ENCODE measurements at places on chromosomes 1 and 21. TPM values are rescaled to one million over a fixed set of nuclear protein-coding genes. Genes with fewer than 3 reads are reported as not detected.

DNA sequence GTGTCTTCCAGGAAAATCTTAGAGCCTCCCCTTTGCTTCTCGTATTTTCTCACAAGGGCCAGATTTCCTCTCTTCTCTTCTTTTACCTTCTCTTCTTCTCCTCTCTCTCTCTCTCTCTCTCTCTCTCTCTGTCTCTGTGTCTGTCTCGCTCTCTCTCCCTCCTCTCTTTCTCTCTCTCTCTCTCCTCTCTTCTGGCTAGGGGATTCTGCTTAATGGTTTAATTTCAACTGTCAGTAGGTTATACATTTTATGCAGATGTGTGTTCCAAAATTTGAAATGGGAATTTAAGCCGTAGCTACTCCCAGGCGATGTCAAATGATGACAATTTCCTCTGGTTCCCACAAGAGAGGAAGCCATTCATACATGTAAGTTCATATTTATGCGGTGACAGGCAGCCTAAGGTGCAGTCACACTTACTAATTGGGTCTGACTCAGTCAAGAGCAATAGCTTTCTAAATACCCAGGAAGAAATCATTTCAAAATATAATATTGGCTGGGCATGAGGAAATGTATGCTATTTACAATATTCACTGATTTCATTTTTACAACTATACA is 1.4 kb downstream of the DSCAM start:
- no peak for DNase-seq
- H3K27ac ChIP-seq, result no peak overlapping the region
- peaks cover 29% of the 10 kb centered on the region for H3K27me3 ChIP-seq
- H3K4me3 ChIP-seq, result no peak overlapping the region

TMEM51 gene
- not detected for total RNA-seq

GRCh38 chr1:208150833-208151458 is 93.2 kb downstream of the PLXNA2 start:
- no peaks in the 10 kb centered on the region for H3K36me3 ChIP-seq
- no peaks in the 10 kb centered on the region for H3K27me3 ChIP-seq
- DNase-seq, result no peak
- H3K4me3 ChIP-seq, result no peak overlapping the region
- H3K4me1 ChIP-seq, result no peaks in the 10 kb centered on the region

GRCh38 chr21:16535102-16535422 is 805.3 kb downstream of the USP25 start:
- no peaks in the 10 kb centered on the region for H3K36me3 ChIP-seq
- H3K4me3 ChIP-seq, result no peak overlapping the region
- no peak overlapping the region for H3K27ac ChIP-seq
- H3K27me3 ChIP-seq, result no peaks in the 10 kb centered on the region

DNA sequence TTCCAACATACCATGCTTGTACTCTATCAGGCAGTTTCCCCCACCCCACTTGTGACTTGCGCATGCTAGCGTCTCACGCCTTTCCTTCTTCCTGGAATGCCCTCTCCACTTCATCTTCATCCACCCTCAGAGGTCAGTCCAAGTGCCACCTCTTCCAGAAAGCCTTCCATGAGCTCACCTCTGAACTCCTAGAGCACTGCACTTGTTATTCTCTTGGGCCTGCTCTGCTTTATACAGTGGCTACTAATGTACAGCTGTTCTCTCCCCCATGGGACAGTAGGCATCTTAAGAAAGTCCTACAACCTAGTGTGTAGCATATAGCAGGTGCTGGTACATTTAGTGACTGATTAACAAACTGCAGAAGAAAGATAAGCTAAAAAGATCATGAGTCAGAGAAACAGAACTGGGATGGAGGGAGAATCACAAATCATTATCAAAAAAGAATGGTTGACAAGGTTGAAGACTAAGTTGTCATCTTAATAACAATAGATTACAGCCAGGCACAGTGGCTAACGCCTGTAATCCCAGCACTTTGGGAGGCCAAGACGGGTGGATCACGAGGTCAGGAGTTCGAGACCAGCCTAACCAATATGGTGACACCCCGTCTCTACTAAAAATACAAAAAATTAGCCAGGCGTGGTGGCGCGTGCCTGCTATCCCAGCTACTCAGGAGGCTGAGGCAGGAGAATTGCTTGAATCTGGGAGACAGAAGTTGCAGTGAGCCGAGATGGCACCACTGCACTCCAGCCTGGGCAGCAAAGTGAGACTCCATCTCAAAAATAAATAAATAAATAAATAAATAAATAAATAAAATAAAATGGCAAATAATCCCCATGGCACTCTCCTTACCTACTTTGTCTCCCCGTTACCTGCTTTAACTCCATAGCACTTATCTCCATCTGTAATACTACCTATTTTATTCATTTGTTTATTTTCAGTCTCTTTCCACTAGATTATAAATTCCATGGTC is 16.3 kb upstream of the TSPAN1 start:
- H3K4me3 ChIP-seq, result no peak overlapping the region
- H3K4me1 ChIP-seq, result no peaks in the 10 kb centered on the region
- peaks cover 5% of the 10 kb centered on the region for H3K27me3 ChIP-seq
- no peaks in the 10 kb centered on the region for H3K36me3 ChIP-seq
- no peak for DNase-seq

DNA sequence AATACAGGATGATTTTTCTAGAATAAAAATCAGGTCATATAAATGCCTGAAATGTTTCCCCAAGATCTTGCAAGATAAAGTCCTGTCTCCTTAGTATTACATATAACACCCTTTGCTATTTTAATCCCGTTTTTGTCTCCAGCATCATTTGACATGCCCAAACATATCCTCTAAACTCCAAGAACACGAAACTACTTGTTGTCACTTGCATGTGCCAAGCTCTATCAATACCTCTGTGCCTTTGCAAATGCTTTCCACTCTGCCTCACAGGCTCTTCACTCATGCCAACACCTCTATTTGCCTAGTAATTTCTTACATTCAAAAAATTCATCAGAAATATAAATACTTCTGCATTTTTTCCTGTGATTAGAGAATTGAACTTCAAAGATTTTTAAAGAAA is 37.9 kb downstream of the LRRIQ3 start:
- H3K4me3 ChIP-seq, result no peak overlapping the region
- H3K27me3 ChIP-seq, result no peaks in the 10 kb centered on the region
- H3K4me1 ChIP-seq, result no peaks in the 10 kb centered on the region
- no peaks in the 10 kb centered on the region for H3K36me3 ChIP-seq

DNA sequence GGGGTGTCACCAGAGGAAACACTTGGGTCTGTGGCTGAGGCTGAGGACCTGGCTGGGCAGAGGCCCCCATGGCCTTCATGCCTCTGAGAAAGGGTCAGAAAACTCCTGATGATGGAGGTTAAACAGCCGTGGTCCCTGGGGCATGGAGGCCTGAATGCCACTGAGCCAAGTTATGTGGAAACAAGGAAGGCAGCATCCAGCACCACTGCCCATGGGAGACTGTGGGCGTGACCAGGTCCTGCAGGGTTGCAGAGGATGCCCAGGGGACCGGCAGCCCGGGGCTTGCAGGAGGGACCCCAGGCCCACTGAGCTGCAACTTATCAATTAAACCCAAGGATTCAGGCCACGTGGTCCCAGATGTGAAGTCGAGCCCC is 18.9 kb upstream of the COL6A2 start:
- H3K4me1 ChIP-seq, result no peaks in the 10 kb centered on the region
- no peak for DNase-seq
- H3K27me3 ChIP-seq, result peaks cover 5% of the 10 kb centered on the region
- H3K4me3 ChIP-seq, result no peak overlapping the region

DNA sequence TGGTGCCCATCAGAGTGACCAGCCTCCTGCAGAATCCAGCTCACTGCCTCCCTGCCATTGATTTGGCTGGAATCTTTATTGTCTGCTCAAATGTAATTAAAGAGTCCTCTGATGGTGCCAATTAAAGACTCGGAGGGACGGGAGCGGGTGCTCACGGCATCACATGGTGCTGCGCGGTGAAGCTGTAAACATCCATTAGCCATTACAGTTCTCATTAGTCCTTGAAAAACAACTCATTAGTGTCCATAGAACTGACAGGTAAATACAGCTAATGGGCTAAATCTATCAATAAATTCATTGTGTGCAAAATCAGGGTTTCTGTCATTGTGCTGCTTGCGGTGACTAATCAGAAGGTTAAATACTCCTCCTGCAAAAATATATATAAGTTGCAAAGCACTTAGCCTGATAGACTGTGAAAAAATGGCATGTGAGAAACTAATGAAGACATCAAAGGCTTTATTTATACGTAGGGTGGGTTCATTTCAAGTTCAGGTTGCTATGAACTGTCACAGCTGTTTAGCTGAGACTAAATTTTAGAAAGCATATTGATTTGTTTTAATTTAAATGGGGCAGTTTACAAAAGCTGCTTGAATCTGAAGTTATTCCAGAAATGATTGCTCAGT is 289.8 kb upstream of the POU3F1 start:
- H3K27me3 ChIP-seq, result peaks cover 7% of the 10 kb centered on the region
- H3K4me3 ChIP-seq, result no peak overlapping the region
- no peaks in the 10 kb centered on the region for H3K36me3 ChIP-seq
- H3K4me1 ChIP-seq, result peaks cover 6% of the 10 kb centered on the region
- no peak for DNase-seq

DNA sequence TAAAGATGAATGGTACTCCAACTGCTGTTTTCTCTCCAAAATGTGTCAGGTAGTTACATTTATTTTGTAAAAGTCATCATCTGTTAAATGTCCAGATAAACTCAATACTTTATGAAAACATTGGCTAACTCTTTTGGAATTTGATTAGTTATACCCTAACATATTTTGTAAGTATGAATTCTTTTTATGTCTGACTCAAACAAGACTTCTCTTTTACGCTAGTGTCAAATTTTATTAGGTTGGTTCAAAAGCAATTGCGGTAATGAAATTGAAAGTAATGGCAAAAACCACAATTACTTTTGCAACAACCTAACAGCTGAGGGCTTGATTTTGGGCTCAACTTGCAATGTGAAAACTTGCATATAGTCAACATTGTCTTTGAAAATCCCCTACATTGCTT is 41.0 kb upstream of the USP25 start:
- H3K27me3 ChIP-seq, result peaks cover 9% of the 10 kb centered on the region
- H3K4me1 ChIP-seq, result no peaks in the 10 kb centered on the region
- H3K36me3 ChIP-seq, result no peaks in the 10 kb centered on the region
- DNase-seq, result no peak
- no peak overlapping the region for H3K4me3 ChIP-seq

- H3K4me3 ChIP-seq, result no peak overlapping the region
- H3K36me3 ChIP-seq, result no peaks in the 10 kb centered on the region
- H3K27me3 ChIP-seq, result peaks cover 13% of the 10 kb centered on the region
- no peaks in the 10 kb centered on the region for H3K4me1 ChIP-seq
- H3K27ac ChIP-seq, result no peak overlapping the region
Measured at GRCh38 chr1:17250601-17251000, 1.7 kb downstream of the PADI3 start.

MIER1 gene
- 39.2 TPM for total RNA-seq

DNA sequence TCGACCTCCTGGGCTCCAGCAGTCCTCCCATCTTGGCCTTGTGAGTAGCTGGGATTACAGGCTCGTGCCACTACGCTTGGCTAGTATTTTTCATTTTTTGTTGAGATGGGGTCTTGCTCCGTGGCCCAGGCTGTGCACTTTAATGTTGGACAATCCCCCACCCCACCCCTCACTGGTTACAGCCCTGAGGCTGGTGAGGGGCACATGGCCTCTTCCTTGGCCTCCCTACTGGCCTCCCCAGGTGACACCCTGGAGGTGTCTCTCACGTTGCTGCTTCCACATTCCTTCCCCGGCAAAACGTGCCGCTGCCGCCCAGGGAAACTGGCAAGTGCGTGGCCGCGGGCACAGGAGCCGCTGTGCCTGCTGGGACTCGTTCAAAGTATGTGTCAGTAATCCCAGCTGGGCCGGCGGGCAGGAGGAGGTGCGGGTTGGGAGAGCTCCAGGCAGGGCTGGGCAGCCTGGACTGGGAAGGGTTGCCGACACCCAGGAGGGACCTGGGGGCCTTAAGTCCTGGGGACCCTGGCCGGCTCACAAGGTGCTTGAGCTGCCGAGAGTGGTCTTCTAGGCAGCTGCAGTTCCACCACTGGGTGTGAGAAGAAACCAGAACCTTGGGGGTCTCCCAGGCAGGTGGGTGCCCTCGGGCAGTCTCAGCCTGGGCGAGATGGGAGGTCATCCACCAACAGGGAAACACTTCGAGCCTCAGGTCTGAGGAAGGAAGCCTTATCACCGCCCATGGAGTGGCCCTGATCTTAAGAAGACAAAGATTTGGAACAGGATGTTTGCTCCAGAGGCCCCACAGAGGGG is 6.5 kb downstream of the WNT3A start:
- no peak for DNase-seq
- peaks cover 16% of the 10 kb centered on the region for H3K27me3 ChIP-seq
- H3K4me3 ChIP-seq, result no peak overlapping the region
- H3K36me3 ChIP-seq, result no peaks in the 10 kb centered on the region
- no peak overlapping the region for H3K27ac ChIP-seq
- peaks cover 23% of the 10 kb centered on the region for H3K4me1 ChIP-seq

- no peak overlapping the region for H3K4me3 ChIP-seq
- H3K36me3 ChIP-seq, result peaks cover 33% of the 10 kb centered on the region
- no peaks in the 10 kb centered on the region for H3K27me3 ChIP-seq
- DNase-seq, result no peak
- H3K27ac ChIP-seq, result peak overlapping the region; percentile 28
Measured at GRCh38 chr1:32311709-32312393, 20.0 kb downstream of the HDAC1 start.

GRCh38 chr1:22749919-22750684 is 39.5 kb downstream of the EPHB2 start:
- no peak for DNase-seq
- H3K4me3 ChIP-seq, result no peak overlapping the region
- H3K27me3 ChIP-seq, result peaks cover 2% of the 10 kb centered on the region
- H3K4me1 ChIP-seq, result peaks cover 3% of the 10 kb centered on the region
- H3K36me3 ChIP-seq, result no peaks in the 10 kb centered on the region

GRCh38 chr1:180171691-180172090 is 17.0 kb downstream of the QSOX1 start:
- DNase-seq, result no peak
- H3K27ac ChIP-seq, result no peak overlapping the region
- no peak overlapping the region for H3K4me3 ChIP-seq
- H3K27me3 ChIP-seq, result no peaks in the 10 kb centered on the region

DNA sequence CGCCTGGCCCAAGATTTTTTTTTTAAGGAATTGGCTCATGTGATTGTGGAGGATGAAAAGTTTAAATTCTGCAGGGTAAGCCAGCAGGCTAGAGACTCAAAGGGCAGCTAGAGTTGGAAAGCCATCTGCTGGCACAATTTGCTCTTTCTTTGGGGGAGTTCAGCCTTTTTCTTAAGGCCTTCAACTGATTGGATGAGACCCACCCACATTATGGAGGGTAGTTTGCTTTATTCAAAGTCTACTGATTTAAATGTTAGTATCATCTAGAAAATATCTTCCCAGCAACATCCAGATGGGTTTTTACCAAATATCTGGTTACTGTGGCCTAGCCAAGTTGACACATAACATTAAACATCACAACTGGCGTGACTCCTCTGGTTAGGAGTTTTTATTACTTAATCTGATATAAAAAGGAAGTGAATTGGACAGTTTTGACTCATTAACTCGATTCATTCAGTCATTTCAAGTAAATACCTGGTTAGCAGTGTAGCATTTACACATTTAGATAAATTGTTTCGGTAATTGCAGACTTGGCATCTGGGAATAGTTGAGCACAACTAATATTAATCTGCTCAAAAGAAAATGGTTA is 12.4 kb downstream of the HOOK1 start:
- no peaks in the 10 kb centered on the region for H3K4me1 ChIP-seq
- no peak overlapping the region for H3K4me3 ChIP-seq
- peaks cover 25% of the 10 kb centered on the region for H3K36me3 ChIP-seq
- no peaks in the 10 kb centered on the region for H3K27me3 ChIP-seq
- no peak for DNase-seq
